ENCODE measurements at places on chromosomes 4 and X.

- no peak for DNase-seq
These were observed 168.2 kb upstream of the PPARGC1A start for GRCh38 chr4:24057915-24058559.

GRCh38 chr4:150589157-150589556, 7.2 kb downstream of the MAB21L2 start:
- no peak for DNase-seq

DNA sequence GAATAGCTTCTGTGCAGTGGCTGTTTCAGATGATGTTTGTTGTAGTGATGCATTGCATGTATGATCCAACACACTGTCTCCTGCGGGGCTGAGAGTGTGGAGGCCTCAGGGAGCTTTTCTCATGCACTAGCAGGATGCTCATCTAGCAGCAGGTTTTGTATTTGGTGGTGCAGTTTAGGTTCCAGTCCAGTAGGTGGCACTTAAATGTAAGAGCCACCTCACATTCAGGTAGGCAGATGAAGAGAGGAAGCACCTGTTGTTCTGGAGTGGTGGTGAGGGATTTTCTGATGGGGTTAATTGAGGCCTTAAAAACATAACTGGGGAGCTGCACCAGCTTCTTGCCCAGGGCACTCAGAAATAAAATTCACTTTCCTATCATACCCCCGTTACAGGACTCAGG, 300.9 kb downstream of the SPIN4 start:
- DNase-seq = no peak

- no peak for DNase-seq
These were observed 413.1 kb downstream of the GBA3 start for GRCh38 chr4:23105759-23106370.

DNA sequence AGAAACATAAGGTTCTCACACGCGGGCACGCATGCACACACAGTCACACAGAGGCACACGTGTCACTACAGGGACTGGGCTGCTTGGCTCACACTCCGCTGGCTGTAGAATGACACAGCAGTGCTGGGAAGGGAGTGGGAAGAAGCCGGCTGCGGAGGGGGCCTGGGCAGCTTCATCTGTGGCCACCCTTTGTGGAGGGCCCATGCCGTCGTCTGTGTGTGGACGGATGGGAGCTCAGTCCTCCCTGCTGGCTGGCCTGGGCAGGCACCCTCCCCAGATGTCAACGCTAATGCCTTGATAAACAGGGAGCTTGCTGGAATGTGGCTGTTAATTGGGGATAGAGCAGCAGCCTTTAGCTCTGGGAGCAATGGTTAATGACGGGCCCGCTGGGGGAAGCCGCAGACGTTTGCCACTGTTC, 621.1 kb downstream of the BCOR start:
- no peak for DNase-seq
